Type B pancreatic cell (in vitro differentiated cells): ENCODE measurements at places on chromosomes 16 and 17.

- H3K27ac ChIP-seq: no peak overlapping the region
- DNase-seq: no peak
- H3K4me3 ChIP-seq: peak overlapping the region; percentile 59
- H3K4me1 ChIP-seq: peaks cover 6% of the 10 kb centered on the region
- H3K27me3 ChIP-seq: peaks cover 63% of the 10 kb centered on the region
Measured at GRCh38 chr17:74325376-74325742, 667 bp upstream of the KIF19 start.

DNA sequence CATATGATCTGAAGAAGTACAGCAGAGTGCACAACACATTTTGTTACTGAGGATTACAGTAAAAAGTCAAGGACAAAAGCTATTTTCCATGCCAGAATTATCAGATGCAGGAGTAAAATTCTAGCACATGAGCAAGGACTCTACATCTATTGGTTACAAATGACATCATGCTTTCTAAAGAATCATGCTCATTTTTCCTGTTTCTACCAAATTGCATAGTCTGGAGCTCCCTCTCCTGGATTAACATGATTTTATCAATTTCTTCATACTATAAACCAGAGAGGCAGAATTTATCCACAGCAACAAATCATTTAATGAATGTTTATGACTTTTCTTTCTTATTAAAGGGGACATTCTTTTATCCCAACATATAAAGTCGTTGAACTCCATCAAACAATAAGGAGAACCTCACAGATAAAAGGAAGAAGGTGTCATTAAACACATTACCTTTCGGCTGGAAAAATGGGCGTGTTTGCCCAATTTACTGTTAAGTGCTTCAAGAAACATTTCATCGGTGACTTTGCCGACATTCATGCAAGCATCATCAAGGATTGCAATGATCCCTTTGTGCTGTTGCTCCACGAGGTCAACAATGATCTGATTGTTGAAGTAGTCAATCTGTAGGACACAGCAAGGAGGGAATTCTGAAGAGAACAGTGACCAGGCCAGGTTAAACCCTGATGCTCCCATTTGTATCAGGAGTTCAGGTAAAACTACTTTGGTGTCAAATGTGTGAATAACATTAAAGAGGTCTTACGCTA, 121.7 kb downstream of the MYO1D start:
- no peak overlapping the region for H3K4me3 ChIP-seq
- H3K27me3 ChIP-seq: no peaks in the 10 kb centered on the region
- peaks cover 4% of the 10 kb centered on the region for H3K4me1 ChIP-seq
- no peaks in the 10 kb centered on the region for H3K36me3 ChIP-seq

GRCh38 chr16:86064431-86065250, 165.7 kb downstream of the IRF8 start:
- H3K27me3 ChIP-seq: peaks cover 42% of the 10 kb centered on the region
- H3K4me3 ChIP-seq: no peak overlapping the region
- H3K4me1 ChIP-seq: peaks cover 13% of the 10 kb centered on the region

- no peaks in the 10 kb centered on the region for H3K36me3 ChIP-seq
- no peaks in the 10 kb centered on the region for H3K4me1 ChIP-seq
- no peak overlapping the region for H3K4me3 ChIP-seq
Measured at GRCh38 chr16:21708533-21709115, 44.9 kb downstream of the OTOA start.

DNA sequence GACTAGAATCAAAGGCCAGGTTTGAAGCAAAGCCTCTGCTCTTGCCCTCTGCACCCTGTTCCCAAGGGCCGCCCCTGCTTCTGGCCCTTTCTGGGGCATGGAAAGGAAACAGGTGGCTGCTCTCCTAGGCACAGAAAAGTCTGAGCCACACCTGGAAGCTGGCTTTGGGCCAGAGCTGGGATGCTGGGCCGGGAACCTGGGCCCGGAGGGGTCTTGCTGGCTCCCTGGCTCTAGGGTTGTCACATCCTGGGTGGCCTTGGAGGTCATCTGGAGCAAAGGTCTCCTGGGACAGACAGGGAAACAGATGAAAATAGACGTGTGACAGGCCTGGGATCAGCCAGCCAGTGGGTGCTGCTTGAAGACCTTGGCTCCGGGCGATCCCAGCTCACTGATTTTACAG, 74.1 kb upstream of the LHX1 start:
- H3K27ac ChIP-seq: no peak overlapping the region
- peaks cover 25% of the 10 kb centered on the region for H3K27me3 ChIP-seq
- no peaks in the 10 kb centered on the region for H3K36me3 ChIP-seq
- no peak for DNase-seq
- H3K4me1 ChIP-seq: peaks cover 5% of the 10 kb centered on the region

GRCh38 chr17:12547831-12548230, 117.9 kb upstream of the MYOCD start:
- no peaks in the 10 kb centered on the region for H3K36me3 ChIP-seq
- H3K27ac ChIP-seq: no peak overlapping the region
- H3K4me3 ChIP-seq: no peak overlapping the region
- H3K27me3 ChIP-seq: peaks cover 28% of the 10 kb centered on the region
- H3K4me1 ChIP-seq: peaks cover 28% of the 10 kb centered on the region

GRCh38 chr17:80766290-80766855, 221.7 kb downstream of the RPTOR start:
- H3K36me3 ChIP-seq: peaks cover 3% of the 10 kb centered on the region
- peak; percentile 3 for DNase-seq
- H3K27me3 ChIP-seq: no peaks in the 10 kb centered on the region
- peaks cover 11% of the 10 kb centered on the region for H3K4me1 ChIP-seq

DNA sequence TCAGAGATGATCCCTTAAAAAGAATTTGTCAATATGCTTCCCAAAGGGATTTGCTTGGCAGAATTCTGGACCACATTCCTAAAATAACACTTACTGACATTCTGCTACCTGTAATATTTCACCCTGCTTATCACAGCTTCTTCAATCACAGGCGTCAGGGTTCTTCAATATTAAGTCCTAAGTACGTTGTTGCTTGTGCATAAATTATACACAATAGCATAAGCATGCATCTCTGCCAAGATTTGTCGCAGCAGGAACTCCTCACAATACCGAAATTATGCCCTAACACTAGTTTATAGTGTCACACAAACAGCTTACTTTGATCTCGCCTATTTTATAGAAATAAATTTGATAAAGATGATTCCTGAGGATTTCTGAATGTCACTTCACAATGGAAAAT, 48.9 kb downstream of the UBE2G1 start:
- H3K4me3 ChIP-seq: no peak overlapping the region
- H3K4me1 ChIP-seq: peaks cover 43% of the 10 kb centered on the region
- no peak for DNase-seq

DNA sequence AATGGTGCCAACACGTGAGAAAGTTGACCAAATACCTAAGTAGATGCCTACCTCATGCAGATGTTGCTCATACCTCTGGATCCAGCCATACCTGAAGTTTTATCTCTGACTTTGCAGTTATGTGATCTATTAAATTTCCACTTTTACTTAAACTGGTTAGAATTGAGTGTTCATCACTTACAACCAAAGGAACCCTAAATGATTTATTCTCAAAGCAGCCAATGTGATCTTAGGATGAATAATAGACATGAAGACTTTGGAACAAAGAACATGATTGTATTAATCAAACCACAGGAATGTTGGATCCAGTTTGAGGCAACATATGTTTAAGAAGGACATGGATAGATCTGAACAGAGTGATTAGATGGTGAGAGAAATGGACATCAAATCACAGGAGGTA, 68.7 kb downstream of the IRX6 start:
- no peak for DNase-seq
- H3K27me3 ChIP-seq: peaks cover 14% of the 10 kb centered on the region
- peaks cover 20% of the 10 kb centered on the region for H3K4me1 ChIP-seq
- no peak overlapping the region for H3K27ac ChIP-seq

- no peak overlapping the region for H3K4me3 ChIP-seq
- no peaks in the 10 kb centered on the region for H3K27me3 ChIP-seq
- H3K27ac ChIP-seq: peak overlapping the region; percentile 77
- no peaks in the 10 kb centered on the region for H3K36me3 ChIP-seq
- DNase-seq: no peak
Measured at GRCh38 chr16:81624760-81625543, 154.1 kb upstream of the PLCG2 start.

- H3K4me3 ChIP-seq: no peak overlapping the region
- no peaks in the 10 kb centered on the region for H3K4me1 ChIP-seq
- H3K36me3 ChIP-seq: no peaks in the 10 kb centered on the region
- DNase-seq: no peak
Measured at GRCh38 chr17:49241692-49242397, 11.3 kb upstream of the PHOSPHO1 start.

- no peaks in the 10 kb centered on the region for H3K36me3 ChIP-seq
- DNase-seq: no peak
- H3K4me1 ChIP-seq: no peaks in the 10 kb centered on the region
Measured at GRCh38 chr17:27938864-27939263, 45.7 kb upstream of the LYRM9 start.

GRCh38 chr17:339193-340061, 13.2 kb downstream of the RPH3AL start:
- H3K36me3 ChIP-seq: peaks cover 6% of the 10 kb centered on the region
- DNase-seq: no peak
- H3K4me1 ChIP-seq: peaks cover 25% of the 10 kb centered on the region
- H3K4me3 ChIP-seq: peak overlapping the region; percentile 56
- peaks cover 7% of the 10 kb centered on the region for H3K27me3 ChIP-seq

DNA sequence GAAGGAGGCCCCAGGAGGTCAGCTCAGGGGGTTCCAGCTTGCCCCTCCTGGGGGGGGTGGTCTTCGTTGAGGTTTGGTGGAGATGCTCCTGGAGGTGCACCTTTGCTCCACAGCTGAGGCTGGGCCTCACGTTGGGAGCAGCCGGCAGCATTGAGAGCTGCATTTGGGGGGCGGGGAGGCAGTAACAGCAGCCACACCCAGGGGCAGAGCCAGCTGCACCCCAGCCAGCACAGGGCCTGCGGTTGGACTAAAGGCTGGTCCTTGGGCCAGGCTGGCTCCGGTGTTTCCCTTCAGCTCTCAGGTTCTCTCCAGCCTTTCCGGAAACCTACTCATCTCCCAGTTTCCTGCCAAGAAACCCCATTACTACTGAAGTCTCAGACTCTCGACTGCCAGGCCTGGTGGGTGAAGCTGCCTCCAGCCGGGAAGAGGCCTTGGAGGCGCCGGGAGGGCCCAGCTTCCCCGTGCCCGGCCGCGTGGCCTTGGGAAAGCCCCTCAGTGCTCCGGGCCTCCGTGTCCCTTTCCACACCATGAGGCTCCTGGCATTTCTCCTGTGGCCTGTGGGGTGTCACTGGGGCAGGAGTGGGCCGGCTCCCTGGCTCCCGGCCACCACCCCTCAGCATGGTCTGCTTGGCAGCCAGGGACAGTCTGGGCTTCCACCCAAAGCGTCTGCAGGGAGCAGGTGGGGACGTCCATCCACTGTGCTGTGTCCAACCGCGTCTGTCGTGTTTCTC, 14.0 kb upstream of the BAIAP2 start:
- no peak for DNase-seq
- no peak overlapping the region for H3K27ac ChIP-seq
- no peak overlapping the region for H3K4me3 ChIP-seq
- H3K36me3 ChIP-seq: peaks cover 4% of the 10 kb centered on the region
- no peaks in the 10 kb centered on the region for H3K27me3 ChIP-seq

DNA sequence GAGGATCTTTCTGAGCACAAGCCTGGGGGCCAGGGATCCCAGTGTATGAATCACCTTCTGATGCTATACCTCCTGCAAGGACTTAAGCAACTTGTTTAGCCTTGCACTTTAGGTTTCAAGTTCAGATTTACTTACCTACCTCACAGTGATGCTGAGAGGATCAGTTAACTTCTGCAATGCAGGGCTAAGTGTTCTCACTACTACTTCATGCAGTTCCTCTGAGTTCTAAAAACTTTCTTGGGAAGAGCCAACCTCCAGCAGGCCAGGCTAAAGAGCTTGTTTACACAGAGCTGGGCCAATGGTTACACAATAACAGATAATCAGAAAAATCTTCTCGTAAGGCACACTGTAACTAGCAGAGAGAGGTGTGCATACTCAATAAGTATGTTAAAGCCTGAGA, 13.0 kb downstream of the VEZF1 start:
- H3K27me3 ChIP-seq: no peaks in the 10 kb centered on the region
- H3K27ac ChIP-seq: no peak overlapping the region
- no peak overlapping the region for H3K4me3 ChIP-seq
- peaks cover 39% of the 10 kb centered on the region for H3K36me3 ChIP-seq
- peaks cover 28% of the 10 kb centered on the region for H3K4me1 ChIP-seq

- H3K4me1 ChIP-seq: peaks cover 15% of the 10 kb centered on the region
- DNase-seq: no peak
- H3K36me3 ChIP-seq: peaks cover 8% of the 10 kb centered on the region
- no peak overlapping the region for H3K27ac ChIP-seq
- no peaks in the 10 kb centered on the region for H3K27me3 ChIP-seq
Measured at GRCh38 chr16:29860218-29860617, 2.8 kb downstream of the CDIPT start.

DNA sequence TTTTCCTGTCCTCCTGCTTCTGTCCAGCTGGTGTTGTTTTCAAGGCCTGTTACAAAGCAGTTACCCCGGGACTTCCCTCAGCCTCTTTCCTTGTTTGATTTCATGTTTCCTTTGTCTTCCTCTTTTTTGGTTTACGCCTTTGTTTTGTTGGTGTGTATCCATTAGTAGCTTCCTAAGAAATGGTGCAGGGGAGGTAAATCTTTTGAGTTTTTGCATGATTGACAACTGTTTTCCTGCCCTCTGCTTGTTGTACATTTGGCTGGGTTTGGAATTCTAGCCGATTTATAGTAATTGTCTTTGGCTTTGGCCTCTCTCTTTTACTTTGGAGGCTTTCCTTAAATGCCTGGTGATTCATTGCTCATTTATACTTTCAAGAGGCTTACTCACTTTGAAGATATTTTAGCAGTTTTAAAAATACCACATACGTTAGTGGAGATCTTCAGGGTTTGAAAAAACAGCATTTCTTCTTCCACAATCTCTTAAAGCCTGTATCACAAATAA, 32.8 kb downstream of the DNAH2 start:
- peaks cover 8% of the 10 kb centered on the region for H3K27me3 ChIP-seq
- no peak overlapping the region for H3K27ac ChIP-seq
- no peak overlapping the region for H3K4me3 ChIP-seq
- no peaks in the 10 kb centered on the region for H3K36me3 ChIP-seq
- DNase-seq: no peak
- H3K4me1 ChIP-seq: peaks cover 9% of the 10 kb centered on the region

GRCh38 chr16:90031931-90032673, 12.8 kb upstream of the DBNDD1 start:
- peaks cover 9% of the 10 kb centered on the region for H3K4me1 ChIP-seq
- H3K36me3 ChIP-seq: peaks cover 30% of the 10 kb centered on the region
- peak overlapping the region; percentile 71 for H3K4me3 ChIP-seq
- peak overlapping the region; percentile 74 for H3K27ac ChIP-seq

GRCh38 chr17:34930283-34930682, 31.0 kb downstream of the CCT6B start:
- H3K27me3 ChIP-seq: peaks cover 3% of the 10 kb centered on the region
- no peak overlapping the region for H3K4me3 ChIP-seq
- no peak overlapping the region for H3K27ac ChIP-seq
- no peaks in the 10 kb centered on the region for H3K36me3 ChIP-seq

DNA sequence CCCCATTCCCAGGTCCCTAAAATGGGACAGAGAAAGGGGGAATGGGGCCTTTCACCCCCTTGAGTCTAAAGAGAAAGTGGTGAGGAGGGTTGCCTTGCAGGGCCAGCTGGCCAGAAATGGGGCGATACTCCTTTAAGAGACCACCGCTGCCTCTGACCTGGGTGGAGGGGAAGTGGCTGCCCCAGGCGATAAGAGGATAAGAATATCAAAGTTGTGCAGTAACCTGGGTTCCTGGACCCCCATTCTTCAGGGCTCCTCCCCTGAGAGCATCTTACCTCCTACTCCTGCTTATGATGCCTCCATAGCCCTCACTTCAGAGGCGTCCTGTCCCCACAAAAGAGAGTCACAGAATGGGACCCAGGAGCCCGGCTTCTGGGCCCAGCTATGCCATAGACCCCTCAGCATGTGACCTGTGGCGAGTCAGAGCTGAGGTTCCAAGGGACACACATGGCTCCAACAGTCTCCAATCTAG, 5.2 kb upstream of the TSPOAP1 start:
- no peaks in the 10 kb centered on the region for H3K36me3 ChIP-seq
- H3K4me1 ChIP-seq: peaks cover 23% of the 10 kb centered on the region

GRCh38 chr17:29018788-29019474, 13.1 kb upstream of the SEZ6 start:
- peak overlapping the region; percentile 44 for H3K4me3 ChIP-seq
- H3K27me3 ChIP-seq: peaks cover 94% of the 10 kb centered on the region
- H3K4me1 ChIP-seq: peaks cover 16% of the 10 kb centered on the region
